Activated CD8-positive, alpha-beta T cell treated with anti-CD3 and anti-CD28 coated beads, Interleukin-2, amount 10 ng/mL, durations not matched to agents 7 days and 5 days (primary cell): ENCODE measurements at places on chromosomes 5 and 9. TPM values are rescaled to one million over a fixed set of nuclear protein-coding genes. Genes with fewer than 3 reads are reported as not detected.

The NIPAL4 gene
- not detected for total RNA-seq

The PPP2R2B gene
- 3.0 TPM for total RNA-seq

The ACTBL2 gene
- not detected for total RNA-seq

The FBP2 gene
- not detected for total RNA-seq

The SLC36A2 gene
- not detected for total RNA-seq

The CFAP77 gene
- total RNA-seq, result not detected

The PIP5KL1 gene
- total RNA-seq, result 2.6 TPM

The OGN gene
- not detected for total RNA-seq

The CARTPT gene
- total RNA-seq, result not detected

The CENPH gene
- total RNA-seq, result 50.1 TPM
